ENCODE measurements at places on chromosomes 2 and 18.
A peak's percentile ranks its signal among the peaks of the same experiment; 100 is the strongest.

- DNase-seq: no peak
These were observed 31.6 kb downstream of the CDK15 start for GRCh38 chr2:201837824-201838431.

DNA sequence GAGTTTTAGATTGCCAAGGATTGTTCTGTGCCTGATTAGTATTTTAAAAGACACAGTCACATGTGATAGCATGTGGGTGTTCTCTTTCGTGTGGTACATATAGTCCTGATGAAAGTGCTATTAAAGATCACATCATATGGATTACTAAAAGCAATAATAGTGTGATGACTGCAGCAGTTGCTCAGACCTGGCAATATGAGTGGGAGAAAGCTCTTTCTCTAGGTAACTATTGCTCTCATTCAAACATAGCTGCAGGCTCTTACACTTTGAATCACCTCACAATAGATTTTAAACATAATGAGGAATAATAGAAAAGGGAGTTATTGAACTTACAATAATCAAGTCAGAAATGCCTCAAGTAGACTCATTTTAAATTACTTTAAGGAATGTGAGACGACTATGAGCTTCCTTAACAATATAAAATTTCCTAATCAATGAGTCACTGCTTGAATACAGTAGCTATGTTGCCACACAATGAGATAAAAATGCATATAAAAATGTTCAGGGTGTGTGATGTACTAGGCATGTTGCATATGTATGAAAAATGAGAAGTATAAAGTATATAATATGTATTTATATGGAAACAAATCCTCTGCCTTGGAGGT, 452.1 kb downstream of the TMX3 start:
- DNase-seq: no peak

- no peak for DNase-seq
These were observed 95.2 kb upstream of the SPRED2 start for GRCh38 chr2:65527451-65528240.

DNA sequence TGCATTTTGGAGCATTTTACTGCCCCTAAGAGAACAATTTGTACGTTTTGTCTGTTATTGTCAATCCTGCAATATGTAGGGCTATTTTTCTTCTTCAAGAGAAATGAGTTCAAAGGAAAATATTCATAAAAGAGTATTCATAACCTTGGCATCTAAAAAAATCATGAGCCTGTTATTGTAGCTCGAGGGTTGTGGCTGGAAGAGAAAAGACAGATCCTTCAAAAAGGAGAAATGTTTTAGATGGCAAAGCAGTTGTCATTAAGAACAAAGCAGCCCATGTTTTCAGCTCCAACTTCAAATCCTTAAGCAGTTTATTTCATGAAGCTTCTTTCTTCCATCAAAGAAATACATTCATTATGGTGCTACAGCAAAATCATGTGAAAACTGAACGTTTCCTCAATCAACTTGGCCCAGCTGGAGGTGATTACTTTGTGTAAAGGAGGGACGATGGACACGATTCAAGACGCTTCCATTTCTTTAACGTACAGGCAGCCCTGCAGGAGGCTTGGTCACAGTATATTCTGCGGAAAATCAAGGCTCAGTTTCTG, 31.4 kb downstream of the QPCT start:
- no peak for DNase-seq

- DNase-seq: no peak
These were observed 65.5 kb upstream of the WDSUB1 start for GRCh38 chr2:159351977-159352376.

GRCh38 chr2:18286897-18287296, 273.6 kb downstream of the RDH14 start:
- DNase-seq: no peak

GRCh38 chr2:118223992-118224894, 136.0 kb downstream of the INSIG2 start:
- no peak for DNase-seq

DNA sequence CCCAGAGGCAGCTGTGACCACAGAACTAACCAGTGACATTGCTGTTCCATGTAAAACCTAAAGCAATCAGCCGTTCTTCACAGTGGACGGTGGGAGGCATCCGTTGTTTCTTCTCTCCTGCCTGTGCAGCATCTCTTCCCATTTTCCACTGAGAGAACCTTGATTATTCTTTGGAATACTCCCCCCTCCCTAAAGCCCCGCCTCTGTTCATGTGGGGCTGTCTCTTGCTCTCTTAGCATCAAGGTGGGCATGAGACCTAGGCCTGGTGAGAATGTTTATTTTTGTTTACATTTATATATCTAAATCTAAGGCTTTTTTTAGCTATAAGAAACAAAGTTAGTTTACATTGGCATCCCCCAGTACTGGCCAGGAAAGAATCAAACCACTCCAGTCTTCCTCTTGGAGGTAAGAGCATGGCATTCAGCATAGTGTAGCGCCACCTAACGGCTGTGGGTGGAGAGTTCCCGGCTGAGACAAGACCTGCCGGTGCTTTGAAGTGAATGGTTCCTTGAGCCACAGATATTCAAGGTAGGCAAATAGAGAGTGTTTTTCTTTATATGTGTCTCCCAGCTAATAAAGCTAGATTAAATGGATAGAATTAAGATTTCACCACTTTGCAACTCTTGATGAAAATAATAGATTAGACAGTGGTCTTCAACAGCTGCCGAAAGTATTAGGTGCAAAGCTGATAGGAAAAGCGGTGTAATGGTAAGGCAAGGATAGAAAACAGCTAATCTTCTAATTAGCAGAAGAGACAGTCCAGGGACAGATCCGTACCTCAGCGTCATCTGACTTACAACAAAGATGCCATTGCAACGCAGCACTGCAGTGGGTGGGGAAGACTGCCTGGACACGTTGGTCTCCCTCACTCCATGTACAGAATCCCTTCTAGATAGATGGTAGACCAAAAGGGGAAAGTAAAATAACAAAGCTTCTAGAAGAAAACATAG, 219.6 kb upstream of the RAB12 start:
- DNase-seq: peak; percentile 33

- DNase-seq: no peak
These were observed 807 bp upstream of the CREB1 start for GRCh38 chr2:207528980-207529329.

GRCh38 chr2:135744760-135745314, 3.2 kb downstream of the UBXN4 start:
- DNase-seq: peak; percentile 60

DNA sequence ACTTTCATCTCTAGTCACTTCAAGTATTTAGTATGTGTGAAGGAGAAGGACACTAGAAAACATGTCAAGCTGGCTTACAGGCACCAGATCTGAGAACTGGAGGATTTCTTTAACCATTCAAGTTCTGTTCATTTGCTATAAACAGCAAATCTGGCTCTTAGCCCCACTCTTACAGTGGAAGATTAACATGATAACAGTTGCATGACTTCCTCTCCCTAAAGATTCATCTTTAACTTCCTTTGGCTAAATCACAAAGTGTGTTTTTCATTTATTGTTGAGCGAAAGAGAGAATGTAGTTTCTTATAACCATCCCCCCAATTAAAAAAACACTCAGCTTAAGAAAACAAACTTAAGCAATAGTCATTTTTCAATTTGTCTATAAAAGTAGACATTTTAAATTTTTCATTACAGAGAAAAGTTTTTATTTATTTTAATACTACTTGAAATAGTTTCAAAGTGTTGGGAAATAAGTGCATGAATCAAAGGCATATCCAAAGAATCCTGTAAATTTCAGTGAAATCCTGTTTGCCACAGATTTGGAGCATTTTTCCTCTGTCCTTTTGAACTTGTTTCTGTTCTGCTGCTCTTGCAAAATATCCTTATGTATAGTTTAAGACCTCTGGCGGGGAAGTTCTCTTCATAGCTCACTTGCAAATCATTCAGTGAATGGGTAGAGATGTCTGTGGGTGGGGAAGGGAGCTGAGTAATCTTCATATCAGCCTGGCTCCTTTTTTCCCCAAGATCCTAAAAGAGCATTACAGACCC, 241.0 kb upstream of the RBBP8 start:
- no peak for DNase-seq

- no peak for DNase-seq
These were observed 90.8 kb upstream of the MEIS1 start for GRCh38 chr2:66344087-66344663.

DNA sequence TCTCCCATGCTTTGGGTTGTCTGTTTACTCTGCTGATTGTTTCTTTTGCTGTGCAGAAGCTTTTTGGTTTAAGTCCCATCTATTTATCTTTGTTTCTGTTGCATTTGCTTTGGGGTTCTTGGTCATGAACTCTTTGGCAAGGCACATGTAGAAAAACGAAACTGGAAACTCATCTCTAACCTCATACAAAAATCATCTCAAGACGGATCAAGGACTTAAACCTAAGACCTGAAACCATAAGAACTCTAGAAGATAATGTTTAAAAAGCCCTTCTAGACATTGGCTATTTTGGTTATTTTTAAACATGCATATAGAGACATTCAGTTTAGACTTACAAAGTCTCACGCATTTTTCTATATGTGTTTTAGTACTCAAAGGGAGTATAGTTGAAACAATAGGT, 1164.3 kb upstream of the GYPC start:
- DNase-seq: no peak

Measured in NCI-H1694 (cell line).